Activated T-helper 1 cell treated with anti-CD3 and anti-CD28 coated beads, Interleukin-12 subunit alpha, Interleukin-12 subunit beta, Interleukin-2, Interleukin-4 antibody, amounts not matched to agents 30 ng/mL and 10 ng/mL and 1 ng/mL, durations not matched to agents 14 hours and 24 hours and 36 hours (primary cell): ENCODE measurements at places on chromosomes 12 and 14.

GRCh38 chr12:53989227-53990113 is 4.5 kb downstream of the HOXC10 start:
- DNase-seq = no peak

DNA sequence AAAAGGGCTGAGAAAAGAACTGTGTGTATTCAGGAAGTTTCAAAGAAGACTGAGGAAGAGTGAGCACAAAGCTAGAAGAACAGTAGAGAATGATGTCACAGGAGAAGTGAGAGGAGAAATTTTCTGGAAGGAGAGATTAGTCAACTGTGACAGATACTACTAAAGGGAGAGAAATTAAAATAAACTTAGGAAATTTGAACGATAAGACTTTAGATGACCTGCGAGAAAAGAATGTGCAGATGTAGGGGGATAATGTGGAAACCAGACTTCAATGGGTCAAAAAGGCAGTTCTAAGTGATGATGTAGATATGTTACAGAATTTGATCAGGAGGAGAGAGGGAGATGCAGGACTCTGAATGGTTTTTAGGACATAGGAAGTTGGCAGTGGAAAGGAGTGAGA is 287.4 kb downstream of the SYT1 start:
- no peak for DNase-seq

- DNase-seq = no peak
These were observed 74.2 kb downstream of the PPM1H start for GRCh38 chr12:62860501-62861411.

DNA sequence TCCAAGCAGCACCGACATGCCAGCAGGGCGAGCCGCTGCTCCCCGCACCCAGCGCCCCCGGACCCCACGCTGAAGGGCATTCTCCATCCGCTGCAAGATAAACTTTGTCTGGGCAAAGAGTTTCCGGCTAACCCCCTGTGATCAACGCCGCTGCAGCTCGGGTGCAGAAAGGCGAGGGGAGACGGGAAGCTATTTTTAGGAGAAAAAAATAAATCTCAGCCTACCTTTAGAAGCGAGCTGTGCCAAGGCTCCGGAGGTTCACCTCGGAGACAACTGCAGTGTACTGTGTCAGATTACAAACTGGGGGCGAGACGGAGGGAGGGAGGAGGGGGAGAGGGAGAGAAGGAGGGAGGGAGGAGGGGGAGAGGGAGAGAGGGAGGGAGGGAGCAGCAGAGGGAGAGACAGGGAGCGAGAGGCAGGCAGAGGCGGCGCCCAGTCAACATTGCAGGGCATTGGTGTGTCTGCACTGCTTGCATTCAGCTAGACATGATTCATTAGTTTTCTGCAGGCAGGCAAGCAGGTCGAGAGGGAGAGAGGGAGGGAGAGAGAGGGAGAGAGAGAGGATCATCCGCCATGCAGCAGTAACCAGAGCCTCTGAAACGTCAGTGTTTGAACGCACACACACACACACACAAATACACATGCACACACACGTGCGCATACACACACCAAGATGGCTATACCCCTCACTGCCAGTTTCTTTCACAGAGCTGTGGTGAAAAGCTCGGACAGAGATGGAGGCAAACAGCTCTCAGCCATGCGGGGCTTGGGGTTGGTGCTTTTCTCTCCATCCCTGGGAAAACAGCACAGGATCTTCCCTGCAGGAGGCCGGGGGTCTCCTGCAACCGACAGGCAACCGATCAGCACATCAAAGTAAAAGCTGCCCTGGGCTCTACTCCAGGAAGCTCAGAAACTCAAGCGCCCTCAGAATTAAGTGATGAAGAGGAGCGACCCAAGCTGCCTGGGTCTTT is at the start of gene RIMBP2:
Gene RIMBP2 (minus strand): TSS at position 302 of the 971 bp plus-strand sequence. CDS start 237,286 bp downstream, outside the sequence.
- no peak for DNase-seq

- no peak for DNase-seq
These were observed 7.2 kb upstream of the NAA30 start for GRCh38 chr14:57383125-57383745.

GRCh38 chr14:46691819-46692218 is 40.2 kb upstream of the RPL10L start:
- no peak for DNase-seq
